ENCODE measurements at places on chromosomes 16 and 17.

DNA sequence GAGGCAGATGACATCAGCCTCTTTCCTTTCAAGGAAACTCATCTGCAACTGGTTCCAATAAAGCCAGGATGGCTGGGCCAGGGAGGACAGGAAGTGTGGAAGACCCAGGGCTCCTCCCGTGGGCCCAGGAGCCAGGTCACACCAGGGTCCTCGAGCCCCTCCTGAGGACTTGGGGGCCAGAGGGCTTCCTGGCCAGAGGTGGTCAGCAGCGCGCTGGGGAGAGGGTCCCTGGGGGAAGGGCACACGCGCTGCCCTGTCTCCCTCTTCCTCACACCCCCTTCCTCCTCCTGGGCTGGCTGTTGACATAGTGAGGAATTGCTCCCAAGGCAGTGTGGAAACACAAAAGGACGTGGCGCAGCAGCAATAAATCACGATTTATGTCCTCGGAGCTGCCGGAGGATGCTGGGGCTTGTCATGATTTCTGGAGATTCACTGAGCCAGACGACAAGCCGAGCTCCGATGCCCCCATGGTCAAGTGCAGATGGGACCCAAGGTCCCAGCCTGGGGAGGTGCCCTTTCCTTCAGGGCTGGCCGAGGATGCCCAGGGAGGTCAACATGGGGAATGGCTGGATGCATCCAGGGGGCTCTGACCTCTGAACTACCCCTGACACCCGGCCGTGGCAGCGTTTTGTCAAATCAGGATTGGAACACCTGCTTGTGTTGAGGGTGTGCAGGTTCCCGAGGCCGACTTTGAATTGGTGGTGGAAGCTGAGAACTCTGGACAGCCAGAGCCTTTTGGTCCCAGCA lies 152.6 kb downstream of the IRF8 start:
- DNase-seq: no peak

- DNase-seq: no peak
Observed at GRCh38 chr17:72219137-72219823, 98.5 kb downstream of the SOX9 start.

DNA sequence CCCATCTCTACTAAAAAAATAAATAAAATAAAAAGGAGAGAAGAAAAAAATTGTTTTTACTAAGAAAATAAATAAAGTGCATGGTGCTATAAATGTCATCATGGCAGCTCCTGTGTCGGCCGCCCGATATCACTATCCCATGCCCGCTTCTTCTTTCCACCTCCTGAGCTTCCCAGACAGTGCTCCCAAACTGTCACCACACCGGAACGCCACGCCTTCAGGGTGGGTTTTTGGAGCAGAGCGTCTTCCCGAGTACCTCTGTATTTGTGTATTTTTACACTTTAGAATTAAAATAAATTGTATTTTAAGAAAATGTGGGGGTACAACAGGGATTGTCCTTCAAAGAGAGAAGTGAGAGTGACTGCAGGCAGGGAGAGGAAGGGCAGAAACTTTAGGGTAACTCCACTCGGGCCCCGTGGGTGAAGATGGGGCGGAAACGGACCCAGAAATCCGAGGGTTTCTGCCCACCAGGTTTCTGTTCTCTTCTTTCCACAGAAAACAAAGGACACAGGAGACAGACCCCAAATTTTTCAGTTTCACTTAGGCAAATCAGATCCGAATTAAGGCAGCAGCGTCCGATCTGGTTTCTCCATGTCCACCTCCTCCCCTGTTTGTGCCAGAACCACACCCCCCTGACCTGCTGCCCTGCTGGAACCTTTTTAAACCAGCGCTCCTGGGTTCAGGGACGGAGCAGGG lies 3.6 kb upstream of the ITGAX start:
- no peak for DNase-seq

DNA sequence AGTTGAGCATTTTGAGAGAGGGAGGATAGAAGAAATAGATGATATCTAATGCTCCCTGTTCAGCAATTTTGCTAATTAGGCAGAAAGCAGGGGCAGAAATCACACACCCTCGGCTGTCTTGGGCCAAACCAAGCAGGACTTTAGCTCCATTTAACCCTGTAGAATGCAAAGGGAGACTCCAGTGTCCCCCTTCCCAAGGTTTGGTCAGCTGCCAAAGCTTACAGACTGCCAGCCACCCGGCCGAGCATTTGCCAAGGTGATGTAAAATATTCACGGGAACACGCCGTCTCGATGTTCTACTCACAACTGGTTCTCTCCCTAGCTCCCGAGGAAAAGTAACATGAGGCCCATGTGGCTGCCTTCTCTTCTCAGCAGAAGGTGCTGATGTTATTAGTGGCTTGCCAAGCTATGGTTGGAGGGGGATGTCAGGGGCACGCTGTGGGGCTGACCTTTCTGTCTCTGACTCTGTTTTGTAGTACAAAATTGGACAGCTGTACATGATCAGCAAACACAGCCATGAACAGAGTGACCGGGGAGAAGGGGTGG lies 155.3 kb downstream of the PITPNC1 start:
- no peak for DNase-seq
